HepG2 (cell line): ENCODE measurements at places on chromosomes 11 and 22. TPM values are rescaled to one million over a fixed set of nuclear protein-coding genes. Genes with fewer than 3 reads are reported as not detected.

Gene ZDHHC13
- total RNA-seq: 9.4 and 11.8 TPM in 2 replicates

- DNase-seq: no peak
Observed at GRCh38 chr11:75236062-75236461, 4.5 kb upstream of the TPBGL start.

DNA sequence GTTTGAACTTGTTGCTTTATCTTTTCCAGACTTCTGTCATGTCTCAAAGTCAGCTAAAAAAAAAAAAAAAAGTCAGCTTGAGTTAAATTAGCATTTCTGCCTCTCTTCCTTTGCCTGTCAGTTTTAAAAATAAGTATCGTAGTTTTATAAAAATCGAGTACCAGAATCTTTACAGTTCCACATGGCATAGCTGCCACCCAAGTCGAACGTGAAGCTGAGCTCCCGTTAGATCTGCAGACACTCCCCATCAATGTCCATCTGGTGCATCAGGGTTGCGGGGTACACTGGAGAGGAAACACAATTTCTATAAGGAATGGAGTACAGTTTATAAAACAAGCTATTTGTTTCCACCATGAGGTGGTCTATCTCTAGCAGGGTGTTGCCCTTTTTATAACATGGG is 41.0 kb upstream of the CCND1 start:
- no peak for DNase-seq

DNA sequence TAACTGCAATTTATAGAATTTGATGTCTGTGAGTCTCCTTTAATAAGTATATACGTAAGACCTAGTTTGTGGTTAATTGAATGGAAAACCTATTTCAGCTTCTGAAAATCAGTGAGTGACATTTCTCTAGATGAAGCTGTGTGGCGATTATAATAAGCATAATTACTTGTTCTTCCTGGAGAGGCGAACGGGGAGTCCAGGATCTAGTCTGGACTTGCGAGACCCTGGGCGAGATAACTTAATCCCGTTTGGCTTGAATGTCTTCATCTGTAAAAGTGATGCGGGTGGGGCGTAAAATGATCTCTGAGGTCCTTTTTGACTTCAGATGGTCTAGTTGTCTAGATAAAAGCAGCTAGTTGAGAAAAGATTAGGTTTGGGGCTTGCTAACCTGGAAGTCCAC is 1.1 kb downstream of the PRRG4 start:
- DNase-seq: no peak

DNA sequence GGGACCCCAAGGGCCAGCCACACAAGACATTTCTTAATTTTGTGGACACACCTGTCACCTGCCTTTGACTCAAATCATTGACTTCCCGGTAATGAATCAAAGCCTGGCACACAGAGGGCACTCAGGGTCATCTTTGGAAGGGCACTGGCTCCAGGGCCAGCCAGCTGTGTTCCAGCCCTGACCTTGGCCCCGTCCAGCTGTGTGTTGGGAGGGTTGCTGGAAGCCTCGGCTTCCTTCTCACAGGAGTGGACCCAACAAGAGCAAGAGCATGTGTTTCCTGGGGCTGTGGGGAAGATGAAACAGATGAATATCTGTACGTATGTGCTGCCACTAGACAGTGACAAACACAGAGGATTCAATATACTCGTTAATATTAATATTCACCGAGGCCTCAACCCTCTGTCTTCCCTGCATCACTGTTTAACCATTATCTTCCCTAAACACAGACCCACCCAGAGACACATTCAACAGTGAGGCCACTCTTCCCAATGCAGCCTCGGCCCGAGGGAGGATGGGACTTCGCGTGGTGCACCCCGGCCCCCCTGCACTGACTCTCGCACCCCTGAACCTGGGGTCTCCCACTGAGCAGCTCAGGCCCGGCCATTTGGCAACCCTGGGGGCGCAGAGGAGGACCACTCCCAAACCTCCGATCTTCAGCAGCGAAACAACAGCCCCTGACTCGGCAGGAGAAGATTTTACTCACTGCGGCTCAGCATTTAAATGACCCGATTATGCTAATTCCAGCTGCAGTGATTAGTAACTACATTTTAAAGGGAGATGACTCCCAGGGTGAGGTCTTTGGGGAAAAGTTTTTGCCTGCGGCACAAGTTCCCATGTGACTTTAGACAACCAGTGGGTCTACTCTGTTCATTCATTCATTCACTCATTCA is 45.7 kb downstream of the PHF21B start:
- no peak for DNase-seq

Gene MFRP
- total RNA-seq: not detected in 2 replicates

Gene ADORA2A
- total RNA-seq: 3.3 and 4.0 TPM in 2 replicates

GRCh38 chr11:44743959-44744557 is 17.3 kb downstream of the TSPAN18 start:
- DNase-seq: no peak

Gene FGF3
- total RNA-seq: not detected in 2 replicates

DNA sequence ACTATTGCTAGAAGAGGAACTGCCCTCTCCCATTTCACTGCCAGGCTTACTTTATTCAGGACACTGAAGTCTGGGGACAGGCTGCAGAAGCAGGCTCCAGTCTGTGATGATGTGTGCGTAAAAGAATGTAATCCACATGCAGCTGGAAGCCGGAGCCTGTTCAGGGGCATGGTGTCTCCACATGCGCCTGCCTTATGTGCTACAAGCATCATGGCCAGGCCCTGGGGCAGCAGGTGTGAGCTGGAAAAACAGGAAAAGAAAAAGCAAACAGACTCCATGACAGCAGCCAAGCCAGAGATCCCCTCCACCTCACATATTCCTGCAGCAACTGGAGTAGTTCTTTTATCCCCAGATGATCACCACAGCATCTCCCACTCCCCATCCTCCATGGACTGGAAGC is 33.4 kb downstream of the ARFGAP2 start:
- no peak for DNase-seq
